ENCODE measurements at places on chromosomes 2 and 18.

DNA sequence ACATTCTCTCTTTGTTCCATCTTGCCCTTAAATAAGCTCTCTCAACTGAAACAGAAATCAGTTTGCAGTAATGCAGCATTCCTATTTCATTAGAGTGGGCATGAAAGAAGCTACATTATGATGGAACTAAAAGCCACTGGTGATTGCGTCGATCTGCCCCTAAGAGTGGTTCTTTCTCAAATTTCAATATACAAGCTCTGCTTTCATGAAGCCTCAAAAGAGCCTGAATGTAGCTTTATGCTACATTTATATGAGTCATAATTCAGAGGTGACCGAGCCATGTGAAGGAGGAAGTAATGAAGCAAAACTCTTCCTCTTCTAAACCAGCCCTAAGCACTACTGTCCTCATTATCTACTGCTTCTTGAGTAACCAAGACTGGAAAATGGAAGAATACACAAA is 64.8 kb upstream of the CYTIP start:
- DNase-seq = no peak

DNA sequence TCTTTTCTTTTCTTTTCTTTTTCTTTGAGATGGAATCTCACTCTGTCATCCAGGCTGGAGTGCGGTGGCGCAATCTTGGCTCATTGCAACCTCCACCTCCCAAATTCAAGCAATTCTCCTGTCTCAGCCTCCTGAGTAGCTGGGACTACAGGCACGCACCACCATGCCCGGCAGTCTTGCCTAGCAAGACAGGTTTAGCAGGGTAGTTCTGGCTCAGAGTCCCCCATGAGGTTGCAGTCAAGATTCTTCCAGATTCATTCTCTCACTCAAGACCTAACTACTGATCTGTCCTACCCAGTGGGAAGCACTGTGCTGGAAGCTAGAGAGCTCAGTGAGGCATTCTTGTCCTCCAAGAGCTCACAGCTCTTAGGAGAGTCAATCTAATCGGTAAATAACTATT is 17.6 kb upstream of the ZAP70 start:
- DNase-seq = no peak

GRCh38 chr2:239443666-239444567 is 43.1 kb upstream of the HDAC4 start:
- no peak for DNase-seq

GRCh38 chr2:7788736-7789135 is 871.5 kb downstream of the RNF144A start:
- no peak for DNase-seq

DNA sequence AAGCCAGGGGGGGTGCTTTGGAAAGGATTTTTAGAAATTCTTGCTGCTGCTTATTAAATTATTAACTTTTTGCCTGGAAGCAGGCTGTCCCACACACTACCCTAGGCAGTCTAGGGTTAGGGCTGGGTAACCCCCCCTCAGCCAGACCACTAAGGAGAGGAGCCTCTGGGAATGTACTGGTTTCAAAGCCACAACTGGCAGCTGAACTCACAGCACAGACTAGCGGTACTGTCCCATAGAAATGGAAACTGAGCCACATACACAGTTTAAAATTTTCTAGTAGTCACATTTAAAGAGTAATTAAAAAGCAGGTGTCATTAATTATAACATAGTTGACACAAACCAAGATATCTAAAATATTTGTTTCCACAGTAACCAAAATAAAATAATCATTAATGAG is 50.1 kb downstream of the SPRED2 start:
- no peak for DNase-seq

Measured in WERI-Rb-1 (cell line).